ENCODE measurements at places on chromosomes 3 and 15.
A peak's percentile ranks its signal among the peaks of the same experiment; 100 is the strongest.

DNA sequence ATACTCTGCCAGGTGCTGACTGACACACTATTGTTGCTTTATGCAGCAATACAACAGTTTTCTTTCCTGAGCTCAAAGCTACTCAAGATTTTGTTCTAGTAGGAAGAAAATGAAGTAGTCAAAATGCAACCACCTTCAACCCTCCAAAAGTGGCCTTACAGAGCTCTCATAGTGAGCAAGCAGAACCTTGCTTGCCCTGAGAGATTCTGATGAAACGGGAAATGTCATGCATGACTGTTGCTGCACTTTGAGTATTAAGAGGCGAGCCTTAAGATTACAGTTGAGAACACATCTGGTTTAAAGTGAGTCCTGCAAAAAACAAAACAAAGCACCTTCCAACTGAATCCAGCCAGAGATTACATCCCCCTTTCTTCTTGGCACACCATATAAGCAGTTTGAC is 29.7 kb downstream of the MINDY4B start:
- DNase-seq, result no peak

DNA sequence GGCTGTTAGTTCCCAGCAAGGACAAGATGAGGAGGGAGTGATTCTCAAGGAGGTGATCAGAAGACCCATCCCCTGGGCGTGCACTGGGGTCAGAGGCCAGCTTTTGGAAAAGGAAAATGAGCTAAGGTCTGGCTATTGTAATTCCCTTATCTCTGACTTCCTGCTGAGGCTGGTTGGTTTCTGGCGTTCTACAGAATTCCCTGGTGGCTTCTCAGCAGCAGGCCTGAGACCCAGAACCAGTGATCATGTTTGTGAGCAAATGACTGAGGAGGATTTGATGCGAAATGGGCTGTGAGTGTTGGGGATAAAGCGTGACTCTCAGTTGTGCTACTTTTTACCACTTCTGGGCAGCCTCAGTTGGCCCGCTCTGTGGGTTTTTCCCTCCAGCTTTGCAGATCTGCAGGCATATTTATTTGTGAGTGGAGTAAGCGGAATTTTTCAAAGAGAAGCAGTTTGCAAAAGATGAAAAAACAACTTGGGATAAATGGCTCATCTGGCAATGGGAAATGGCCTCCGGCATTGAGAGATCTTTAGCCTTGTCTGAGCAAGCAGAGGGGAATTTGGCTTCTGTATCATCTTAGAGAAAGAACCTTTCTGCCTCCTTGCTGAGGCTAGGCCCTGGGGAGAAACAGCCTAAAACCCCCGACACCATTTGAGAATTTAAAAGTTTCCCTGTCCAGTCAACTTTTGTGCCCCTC is 102.7 kb downstream of the SLCO3A1 start:
- peak; percentile 83 for DNase-seq

DNA sequence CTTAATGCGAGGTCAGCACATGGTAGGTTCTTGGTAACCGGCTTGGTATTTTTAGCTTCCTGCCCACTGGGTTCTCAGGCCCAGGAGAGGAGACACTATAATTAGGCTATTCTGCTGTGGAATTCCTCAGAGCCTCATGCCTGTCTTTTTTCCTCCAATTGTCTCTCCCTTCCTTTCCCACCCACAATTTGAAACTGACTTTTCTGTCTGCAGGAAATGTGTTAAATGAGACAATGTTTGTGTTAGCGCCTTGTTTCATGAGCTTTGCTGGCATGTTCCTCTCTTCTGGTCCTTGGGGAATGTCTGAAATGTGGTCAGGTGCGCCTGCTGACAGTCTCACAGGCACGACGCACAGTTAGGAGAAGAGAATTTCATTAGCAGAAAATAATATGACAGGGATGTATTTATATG is 223.6 kb upstream of the CTNNB1 start:
- no peak for DNase-seq

- no peak for DNase-seq
These were observed 67.0 kb downstream of the SETD2 start for GRCh38 chr3:47096959-47097358.

- DNase-seq, result no peak
These were observed 165.2 kb downstream of the OSBPL10 start for GRCh38 chr3:31815631-31816440.

GRCh38 chr15:31042751-31043150 is 51.3 kb upstream of the MTMR10 start:
- DNase-seq, result no peak

DNA sequence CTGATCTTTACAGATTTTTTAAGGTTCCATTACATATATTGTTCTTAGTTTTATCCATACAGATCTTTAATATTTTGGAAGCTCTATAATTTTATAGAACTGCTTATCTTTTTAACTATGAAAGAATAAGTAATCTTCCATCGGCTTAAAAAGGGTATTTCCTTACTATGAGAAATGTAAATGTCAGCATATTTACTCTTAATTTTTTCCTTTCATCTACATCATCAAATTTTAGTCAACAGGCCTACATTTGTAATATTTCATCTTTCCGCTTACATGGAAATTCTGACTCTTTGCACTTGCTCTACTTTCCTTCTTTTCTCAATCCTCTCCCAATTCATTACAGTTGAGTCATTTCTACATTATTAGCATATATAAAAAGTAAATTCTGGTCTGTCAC is 111.3 kb upstream of the GOLGA6L6 start:
- DNase-seq, result no peak

GRCh38 chr3:138184994-138185393 is 2.1 kb upstream of the ARMC8 start:
- no peak for DNase-seq

DNA sequence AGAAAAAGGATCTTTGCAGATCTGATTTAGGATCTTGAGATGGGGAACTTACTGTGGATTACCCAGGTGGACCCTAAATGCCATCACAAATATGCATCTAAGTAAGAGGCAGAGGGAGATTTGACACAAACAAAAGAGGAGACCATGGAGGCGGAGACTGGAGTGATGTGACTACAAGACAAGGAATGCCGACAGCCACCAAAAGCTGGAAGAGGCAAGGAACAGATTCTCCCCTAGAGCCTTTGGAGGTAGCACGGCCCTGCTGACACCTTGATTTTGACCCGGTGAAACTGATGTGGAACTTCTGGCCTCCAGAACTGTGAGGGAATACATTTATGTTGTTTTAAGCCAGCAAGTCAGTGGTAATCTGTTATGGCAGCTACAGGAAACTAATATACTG is 44.0 kb downstream of the GASK1A start:
- DNase-seq, result no peak

GRCh38 chr15:77607894-77608261 is 24.8 kb downstream of the LINGO1 start:
- peak; percentile 68 for DNase-seq

- DNase-seq, result no peak
These were observed 795.1 kb upstream of the ARPP21 start for GRCh38 chr3:34844323-34844620.

GRCh38 chr3:81295906-81296577 is 465.4 kb downstream of the GBE1 start:
- DNase-seq, result peak; percentile 86

DNA sequence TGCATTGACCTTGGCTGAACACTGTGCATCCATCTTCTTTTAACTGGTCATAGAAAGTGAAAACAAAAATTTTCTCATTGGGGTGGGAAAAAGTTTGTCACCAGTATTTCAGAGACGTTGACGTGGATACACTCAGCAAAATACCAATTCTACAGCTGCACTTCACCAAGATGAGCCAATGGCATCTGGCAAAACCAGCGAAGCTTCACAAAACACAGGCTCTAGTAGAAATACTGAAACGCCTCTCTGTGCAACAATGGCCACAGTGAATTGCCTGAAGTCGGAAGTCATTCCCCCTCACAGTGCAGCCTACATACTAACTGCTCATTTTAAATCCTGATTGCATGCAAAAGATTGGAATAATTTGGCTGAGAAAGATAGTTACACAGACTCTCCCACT is 17.0 kb downstream of the PCYT1A start:
- no peak for DNase-seq

GRCh38 chr3:149058602-149059001 is 27.7 kb downstream of the HLTF start:
- no peak for DNase-seq

- peak; percentile 84 for DNase-seq
These were observed 79.8 kb downstream of the ABHD5 start for GRCh38 chr3:43770426-43771103.

- no peak for DNase-seq
These were observed 87.8 kb upstream of the GALNT15 start for GRCh38 chr3:16086690-16087089.

GRCh38 chr3:115248274-115248673 is 101.2 kb upstream of the ZBTB20 start:
- DNase-seq, result no peak

DNA sequence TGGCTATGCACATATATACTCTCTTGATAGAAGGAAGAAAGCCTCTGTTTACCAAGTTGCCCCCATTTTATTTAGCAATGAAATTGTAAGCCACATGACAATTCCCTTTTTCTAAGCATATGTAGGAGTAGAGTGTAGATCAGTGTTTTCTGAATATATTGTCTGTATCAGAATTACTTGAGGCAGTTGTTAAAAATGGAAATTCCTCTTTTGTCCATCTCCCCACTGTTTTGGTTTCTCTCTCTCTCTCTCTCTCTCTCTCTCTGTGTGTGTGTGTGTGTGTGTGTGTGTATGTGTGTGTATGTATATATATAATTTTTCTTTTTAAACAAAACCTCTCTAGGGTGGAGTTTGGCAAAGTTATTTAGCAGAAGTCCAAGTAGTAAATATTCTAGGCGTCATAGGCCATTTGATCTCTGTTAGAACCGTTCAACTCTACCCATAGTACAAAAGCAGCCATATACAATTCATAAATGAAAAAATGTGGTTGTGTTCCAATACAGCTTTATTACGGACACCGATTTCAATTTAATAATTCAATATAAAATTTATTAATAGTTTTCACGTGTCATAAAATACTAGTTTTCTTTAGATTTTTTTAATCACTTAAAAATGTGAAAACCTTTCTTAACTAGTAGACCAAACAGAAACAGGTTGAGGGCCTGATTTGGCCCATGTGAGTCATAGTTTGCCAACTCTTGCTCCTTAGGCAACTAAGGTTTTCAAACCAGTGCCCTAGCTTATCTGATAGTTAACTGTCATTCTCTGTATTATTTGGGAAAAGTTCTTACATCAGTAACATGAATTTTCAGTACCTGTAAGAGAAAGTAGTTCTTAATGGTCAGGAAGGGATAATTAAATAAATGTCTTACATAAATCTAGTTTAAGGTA is 39.8 kb downstream of the UBE2E1 start:
- no peak for DNase-seq

DNA sequence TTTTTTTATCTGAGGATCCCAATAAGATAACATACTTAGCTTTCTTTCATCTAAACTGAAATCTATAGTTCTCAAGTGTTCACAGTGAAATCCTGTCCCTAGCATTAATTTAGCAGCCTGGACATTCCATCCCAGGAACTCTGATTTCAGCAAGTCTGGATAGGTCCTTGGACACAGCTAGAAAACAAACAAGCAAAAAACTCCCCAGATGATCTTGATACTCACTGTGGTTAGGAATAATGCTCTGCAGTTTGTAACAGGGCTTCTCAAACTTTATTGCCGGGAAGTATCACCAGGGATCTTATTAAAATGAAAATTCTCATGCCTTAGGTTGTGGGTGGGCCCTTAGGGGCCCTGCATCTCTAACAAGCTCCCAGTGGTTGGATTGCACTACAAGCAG is 24.3 kb downstream of the THBS1 start:
- no peak for DNase-seq

DNA sequence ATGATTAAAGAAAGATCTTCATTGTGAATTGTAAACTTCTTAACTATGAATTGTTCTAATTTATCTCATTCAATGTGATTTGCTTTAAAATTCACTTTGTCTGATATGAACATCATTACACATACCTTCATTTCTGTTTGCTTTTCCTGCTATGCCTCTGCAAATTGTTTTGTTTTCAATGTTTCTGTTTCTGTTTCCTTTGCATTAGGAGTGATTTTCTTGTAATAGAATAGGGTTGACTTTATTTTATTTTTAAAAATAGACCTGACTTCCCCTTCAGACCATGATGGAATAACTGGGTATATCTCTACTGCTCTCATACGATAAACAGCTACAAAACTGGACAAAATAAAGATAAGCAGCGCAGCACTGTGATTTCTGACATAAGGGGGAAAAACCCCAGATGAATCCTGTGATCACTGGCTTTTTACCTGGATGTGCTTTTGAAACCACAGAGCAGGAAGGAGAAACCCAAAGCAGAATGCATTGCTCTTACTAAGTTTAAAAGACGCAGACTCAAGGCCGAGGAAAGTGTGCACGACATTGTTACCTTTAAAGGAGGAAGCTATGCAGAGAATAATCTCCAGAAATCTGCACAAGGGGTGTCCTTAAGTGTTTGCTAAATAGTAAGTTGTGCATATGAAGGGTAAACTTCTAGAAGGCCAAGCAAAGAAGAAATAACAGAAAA is 420.2 kb downstream of the TBC1D5 start:
- no peak for DNase-seq

GRCh38 chr3:50610181-50610971 is 1.2 kb downstream of the CISH start:
- no peak for DNase-seq

DNA sequence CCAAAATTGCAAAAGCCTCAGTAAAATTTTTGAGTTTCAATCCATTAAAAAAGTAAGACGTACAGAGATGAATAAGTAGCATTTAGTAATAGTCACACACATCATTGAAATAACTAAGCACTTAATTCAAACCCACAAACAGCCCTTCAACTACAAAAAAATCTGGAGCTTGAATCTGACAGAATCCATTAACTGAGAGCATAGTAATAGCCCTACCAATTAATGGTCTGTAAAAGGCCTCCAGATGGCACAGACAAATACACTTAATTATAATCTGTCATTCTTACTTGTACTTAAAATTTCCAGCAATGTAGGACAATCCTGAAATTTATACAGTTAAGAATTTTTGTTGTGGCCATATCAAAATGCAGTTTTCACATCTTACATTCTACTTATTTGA is 246.9 kb downstream of the VGLL3 start:
- DNase-seq, result no peak

DNA sequence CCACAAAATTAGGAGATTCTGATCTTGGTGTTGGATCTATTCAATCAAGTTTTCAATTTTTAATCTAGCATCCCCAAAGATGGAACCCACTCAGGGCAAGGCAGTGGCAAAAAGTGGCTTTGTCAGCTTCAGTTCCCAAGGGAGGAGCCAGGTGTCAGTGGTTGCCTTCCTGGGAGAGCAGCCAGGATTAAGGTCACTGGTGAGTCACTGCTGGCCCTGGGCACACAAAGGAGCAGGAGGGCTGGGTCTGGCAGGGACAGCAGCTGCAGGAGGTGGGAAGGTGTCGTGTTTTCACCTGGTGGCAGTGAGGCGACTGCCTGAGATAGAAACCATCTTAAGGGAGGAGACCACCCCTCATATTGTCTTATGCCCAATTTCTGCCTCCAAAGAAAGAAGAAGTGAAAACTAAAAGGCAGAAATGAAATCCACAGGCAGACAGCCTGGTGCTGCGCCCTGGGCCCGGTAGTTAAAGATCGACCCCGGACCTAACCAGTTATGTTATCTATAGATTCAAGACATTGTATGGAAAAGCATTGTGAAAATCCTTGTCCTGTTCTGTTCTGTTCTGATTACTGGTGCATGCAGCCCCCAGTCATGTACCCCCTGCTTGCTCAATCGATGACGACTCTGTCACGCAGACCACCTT is 5.9 kb upstream of the KLHL25 start:
- DNase-seq, result peak; percentile 65
